ENCODE measurements at places on chromosomes 6 and 20. TPM values are rescaled to one million over a fixed set of nuclear protein-coding genes. Genes with fewer than 3 reads are reported as not detected.
A peak's percentile ranks its signal among the peaks of the same experiment; 100 is the strongest.

DNA sequence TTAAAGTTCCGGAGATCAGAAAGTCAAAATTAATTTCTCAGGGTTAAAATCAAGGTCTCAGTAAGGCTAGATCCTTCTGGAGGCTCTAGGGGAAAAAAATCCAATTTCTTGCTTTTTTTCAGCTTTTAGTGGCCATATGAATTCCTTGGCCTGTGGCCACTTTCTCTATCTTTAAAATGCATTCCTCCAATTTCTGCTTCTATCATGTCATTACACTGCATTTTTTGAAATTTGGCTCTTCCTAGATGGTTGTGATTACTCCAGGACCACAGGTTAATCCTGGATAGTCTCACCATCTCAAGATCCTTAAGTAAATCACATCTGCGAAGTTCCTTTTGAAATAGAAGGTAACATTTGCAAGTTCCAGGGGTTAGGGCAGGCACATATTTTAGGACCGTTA is 1294.9 kb upstream of the CITED2 start:
- no peak for ATAC-seq

GRCh38 chr6:123909989-123910388 is 106.3 kb downstream of the NKAIN2 start:
- no peak for ATAC-seq

- ATAC-seq, result no peak
These were observed 110.3 kb downstream of the TOX2 start for GRCh38 chr20:44024820-44025580.

- ATAC-seq, result no peak
These were observed 150.7 kb downstream of the PDSS2 start for GRCh38 chr6:107308677-107309076.

The ZC2HC1B gene
- total RNA-seq, result not detected

- ATAC-seq, result no peak
These were observed 138.5 kb downstream of the UST start for GRCh38 chr6:148885136-148885865.

The PPIL6 gene
- total RNA-seq, result 0.84 TPM

DNA sequence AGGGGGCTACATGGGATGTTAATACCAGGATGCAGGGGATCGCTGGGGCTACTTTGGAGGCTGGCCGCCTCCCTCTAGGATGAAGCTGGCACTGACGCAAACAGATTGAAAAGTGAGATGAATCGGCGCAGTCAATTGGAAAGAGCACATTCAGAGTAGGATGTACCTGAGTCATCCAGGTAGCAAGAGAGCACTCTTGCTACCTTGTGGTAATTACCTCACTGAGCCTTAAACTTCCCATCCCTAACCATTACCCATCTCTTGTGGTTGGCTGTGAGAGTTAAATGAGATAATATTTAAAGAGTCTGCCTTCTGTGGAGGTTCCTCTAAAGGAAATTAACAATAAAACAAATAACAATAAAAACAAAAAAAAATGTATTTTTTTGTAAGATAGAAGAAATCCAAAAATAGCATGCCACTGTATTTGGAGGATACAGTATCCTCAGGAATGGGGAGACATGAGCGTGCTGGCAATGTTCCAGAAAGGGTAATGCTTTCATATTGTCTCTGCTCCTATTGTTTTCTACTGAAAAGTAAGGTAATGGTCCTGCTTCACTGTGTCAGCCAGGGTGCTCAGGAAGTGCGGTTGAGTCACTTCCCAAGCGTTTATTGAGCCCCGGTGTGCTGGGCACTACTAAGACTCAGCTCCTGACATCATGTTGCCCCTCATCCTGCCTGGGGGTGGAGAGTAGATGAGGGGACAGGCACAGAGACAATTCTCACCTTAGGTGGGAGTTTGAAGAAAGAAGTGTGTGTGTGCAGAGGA is 301.1 kb downstream of the EYA4 start:
- ATAC-seq, result no peak

GRCh38 chr6:38695227-38695900 is 7.6 kb downstream of the GLO1 start:
- ATAC-seq, result no peak

- no peak for ATAC-seq
These were observed 547.8 kb downstream of the CDH26 start for GRCh38 chr20:60506061-60506460.

DNA sequence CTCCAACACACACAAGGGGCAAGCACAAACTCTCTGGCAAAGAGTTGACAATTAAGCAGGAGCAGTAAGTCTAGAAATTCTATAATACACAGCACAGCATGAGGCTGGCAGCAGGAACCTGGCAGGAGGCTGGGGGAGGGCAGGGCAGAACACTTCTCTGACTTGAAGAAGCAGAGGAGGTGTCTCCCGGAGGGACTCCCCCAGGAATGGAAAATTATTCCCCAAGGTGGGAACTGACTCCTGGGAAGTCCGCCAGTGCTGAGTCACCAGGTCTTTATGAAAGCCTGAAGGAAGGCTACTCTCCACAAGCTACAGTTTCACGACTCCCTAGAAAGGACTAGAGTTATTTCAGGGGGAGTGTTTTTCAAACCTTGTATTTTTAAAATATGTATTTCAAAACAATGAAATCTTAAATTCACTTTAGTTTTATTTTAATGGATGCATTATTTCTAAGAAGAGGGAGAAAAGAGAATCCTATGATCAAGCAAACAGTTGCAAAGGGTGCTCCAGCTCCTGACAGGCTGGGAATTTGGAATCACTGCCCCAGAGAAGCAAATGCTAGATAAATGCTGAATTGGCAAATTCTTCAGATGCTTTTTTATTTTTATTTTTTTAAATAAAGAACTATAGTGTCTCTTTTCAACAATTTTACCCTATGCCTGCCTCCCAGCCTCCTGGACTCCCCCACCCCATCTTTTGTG is 192.8 kb downstream of the LY86 start:
- peak; percentile 65 for ATAC-seq

GRCh38 chr6:129623008-129623732 is 86.8 kb downstream of the ARHGAP18 start:
- ATAC-seq, result peak; percentile 85

GRCh38 chr6:16967470-16967817 is 134.4 kb upstream of the STMND1 start:
- peak; percentile 76 for ATAC-seq

DNA sequence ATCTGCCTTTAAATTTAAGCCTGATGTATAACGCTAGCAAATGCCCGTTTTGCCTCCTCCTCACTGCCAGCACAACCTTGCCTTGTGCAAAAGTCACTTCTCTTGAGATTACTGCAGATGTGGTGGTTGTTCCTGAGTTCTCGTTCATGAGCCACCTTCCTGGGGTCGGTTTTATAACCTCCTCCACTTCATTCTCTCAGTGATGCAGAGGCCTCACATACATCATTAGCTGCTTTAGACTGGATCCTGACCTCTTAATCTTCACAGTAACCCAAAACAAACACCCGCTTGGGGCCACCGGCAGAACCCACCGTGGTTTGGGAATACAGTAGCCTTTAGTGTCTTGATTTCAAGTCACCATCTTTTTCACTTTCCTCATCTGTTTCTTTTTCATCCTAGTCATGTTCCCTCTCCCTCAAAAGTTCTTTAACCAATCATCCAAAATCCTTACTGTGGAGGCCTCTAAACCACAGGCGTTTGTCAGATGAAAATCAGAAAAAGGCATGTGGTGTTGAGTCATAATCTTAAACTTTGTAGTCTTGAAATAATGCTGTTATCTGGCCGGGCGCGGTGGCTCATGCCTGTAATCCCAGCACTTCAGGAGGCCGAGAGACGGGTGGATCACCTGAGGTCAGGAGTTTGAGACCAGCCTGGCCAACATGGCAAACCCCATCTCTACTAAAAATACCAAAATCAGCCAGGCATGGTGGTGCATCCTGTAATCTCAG is 430.3 kb upstream of the SOX4 start:
- no peak for ATAC-seq

GRCh38 chr6:83708970-83709747 is at the start of gene SNAP91:
Gene SNAP91 (minus strand): TSS chr6:83709101. CDS start chr6:83707927, 1,174 bp downstream.
- no peak for ATAC-seq

The SLC22A7 gene
- total RNA-seq, result not detected

- no peak for ATAC-seq
These were observed 694 bp downstream of the MRPS18B start for GRCh38 chr6:30618270-30618797.

- peak; percentile 19 for ATAC-seq
These were observed 95.8 kb upstream of the NAA20 start for GRCh38 chr20:19921284-19921793.

The SLC13A3 gene
- 0.92 TPM for total RNA-seq

The OOEP gene
- 0.36 TPM for total RNA-seq

GRCh38 chr20:48624315-48625020 is 203.3 kb downstream of the PREX1 start:
- no peak for ATAC-seq

The RHAG gene
- total RNA-seq, result not detected

DNA sequence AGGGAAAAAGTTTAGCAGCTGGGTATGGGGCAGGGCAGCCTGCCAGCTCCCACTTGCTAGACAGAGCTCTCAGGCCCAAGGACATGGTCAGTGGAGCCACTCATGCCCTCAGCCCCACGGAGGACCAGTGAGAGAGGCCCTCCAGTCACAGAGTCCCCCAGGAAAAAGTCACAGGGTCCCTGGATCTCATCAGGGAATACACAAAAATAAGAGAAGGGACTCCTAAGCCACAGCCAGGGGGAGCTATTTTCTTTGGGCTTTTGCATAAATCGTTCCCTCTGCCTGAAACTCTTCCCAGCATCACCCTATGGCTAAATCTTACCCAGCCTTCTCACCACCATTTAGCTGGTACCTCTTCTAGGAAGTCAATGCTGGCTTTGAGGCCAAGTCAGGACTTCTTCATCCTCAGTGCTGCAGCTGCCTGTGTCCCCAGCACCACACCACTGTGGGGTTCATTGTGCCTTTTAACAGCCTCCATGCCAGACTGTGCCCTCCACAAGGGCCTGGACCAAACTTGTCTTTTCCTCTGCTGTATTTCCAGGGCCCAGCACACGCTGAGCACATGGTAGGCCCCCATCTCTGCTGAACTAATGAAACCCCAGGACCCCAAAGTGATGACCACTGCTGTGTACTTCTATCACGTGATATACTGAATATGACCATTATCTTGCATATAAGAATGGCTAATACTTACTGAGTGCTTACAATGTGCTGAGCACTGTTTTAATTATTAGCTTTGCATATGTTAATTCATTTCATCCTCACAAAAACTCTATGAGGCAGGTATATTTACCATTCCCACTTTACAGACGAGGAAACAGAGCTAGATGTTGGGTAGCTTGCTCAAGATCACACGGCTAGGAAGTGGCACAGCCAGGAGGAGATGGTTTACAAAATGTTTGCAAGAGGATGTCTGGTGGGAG is 2.0 kb downstream of the ZNF335 start:
- no peak for ATAC-seq

DNA sequence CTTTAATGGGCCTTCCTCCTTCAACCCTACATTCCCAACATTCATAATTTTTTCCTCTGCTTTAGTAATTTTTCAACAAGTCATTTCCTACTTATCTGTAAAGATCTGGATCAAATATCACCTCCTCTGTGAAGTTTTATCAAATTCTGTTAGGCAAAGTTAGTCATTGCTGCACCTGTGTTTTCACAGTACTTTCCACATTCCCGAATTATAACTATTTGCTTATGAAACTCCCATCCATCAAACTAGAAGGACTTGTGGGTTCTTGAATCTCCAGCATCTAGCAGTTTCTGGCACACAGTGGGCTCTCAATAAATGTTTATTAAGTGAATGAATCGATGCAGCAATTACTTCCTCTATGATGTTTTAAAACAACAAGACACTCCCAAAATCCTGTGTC is 257.6 kb downstream of the HDGFL1 start:
- ATAC-seq, result no peak

DNA sequence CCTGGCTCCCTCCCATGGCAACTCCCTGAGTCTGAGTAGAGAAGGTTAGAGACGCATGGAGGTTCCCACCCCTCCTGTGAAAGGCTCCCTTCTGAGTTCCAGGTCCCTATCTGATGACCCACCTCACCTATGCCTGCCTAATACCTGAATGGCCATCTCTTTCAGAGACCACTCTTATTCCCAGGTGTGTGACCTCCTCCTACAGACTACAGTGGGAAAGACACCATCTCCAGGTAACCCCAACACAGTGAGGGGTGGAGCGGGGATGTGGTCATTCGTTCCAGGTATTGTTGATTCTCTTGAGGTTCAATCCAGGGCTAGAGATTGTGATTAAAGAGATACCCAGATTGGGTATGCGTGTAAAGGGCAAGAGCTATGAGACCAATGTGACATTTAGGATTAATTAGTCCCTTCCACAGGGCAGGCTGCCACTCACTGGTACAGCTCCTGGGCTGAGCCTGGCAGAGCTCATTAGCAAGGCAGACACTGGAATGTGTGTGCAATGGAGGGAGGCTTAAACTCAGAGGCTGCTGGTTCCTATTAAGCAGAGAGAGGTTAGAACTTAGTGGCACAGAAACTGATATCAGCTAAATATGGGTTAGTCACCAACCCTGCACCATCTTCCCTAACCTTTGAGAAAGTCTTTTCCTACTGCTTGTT is 46.5 kb upstream of the IER3 start:
- peak; percentile 27 for ATAC-seq

The NINL gene
- total RNA-seq, result 4.8 TPM

DNA sequence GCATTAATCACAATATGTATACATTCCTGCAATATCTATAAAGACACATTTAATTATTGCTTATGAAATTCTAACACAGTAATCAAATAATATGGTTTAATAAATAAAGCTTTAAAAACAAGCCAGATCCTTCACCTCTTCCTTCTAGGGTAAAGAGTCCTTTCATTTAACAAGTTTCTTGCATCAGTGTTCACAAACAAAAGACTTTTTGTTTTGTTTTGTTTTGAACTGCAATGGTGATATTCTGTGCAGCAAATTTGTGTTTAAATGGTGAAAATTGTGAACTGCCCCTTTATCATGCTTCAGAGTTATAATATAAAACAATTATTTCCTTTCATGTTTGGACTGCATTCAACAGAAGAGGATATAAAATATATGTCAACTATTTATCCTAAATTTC is 177.3 kb downstream of the EPHA7 start:
- ATAC-seq, result no peak

DNA sequence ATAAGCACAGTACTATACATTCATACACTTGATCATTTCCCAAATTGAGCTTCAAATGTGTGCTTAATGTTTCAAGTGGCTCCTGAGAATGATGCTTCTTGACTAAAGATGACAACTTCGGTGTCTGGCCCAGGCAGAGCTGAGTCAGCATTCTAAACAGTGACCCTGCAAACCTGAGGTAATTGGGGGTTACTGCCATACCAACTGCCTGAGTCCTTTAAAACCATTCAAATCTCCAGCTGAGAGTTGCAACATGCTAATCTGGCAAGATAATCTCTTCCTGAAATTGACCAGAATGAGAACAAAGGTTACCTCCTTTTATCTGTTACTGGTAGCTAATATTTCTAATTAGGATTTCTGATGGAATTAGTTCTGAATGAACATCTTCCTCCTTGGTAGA is 8.2 kb downstream of the BACH2 start:
- no peak for ATAC-seq

- ATAC-seq, result no peak
These were observed 199.2 kb downstream of the SMOC2 start for GRCh38 chr6:168640181-168640580.

The MCM8 gene
- total RNA-seq, result 5.7 TPM

- ATAC-seq, result peak; percentile 45
These were observed 53.6 kb upstream of the TRERF1 start for GRCh38 chr6:42505385-42505718.
